Gastroesophageal sphincter (tissue), 4 donors: ENCODE measurements at places on chromosomes 1 and 21. TPM values are rescaled to one million over a fixed set of nuclear protein-coding genes. Genes with fewer than 3 reads are reported as not detected.
A peak's percentile ranks its signal among the peaks of the same experiment; 100 is the strongest.

The SLC1A7 gene
- total RNA-seq = 0.54 TPM

- ATAC-seq = peak; percentile 43
- H3K27me3 ChIP-seq = no peaks in the 10 kb centered on the region
- H3K27ac ChIP-seq = peak overlapping the region; percentile 50
- no peak overlapping the region for H3K4me3 ChIP-seq
- H3K4me1 ChIP-seq = peaks cover 41% of the 10 kb centered on the region
These were observed 52.1 kb downstream of the SLC35D1 start for GRCh38 chr1:67001682-67002425.

- no peak overlapping the region for H3K27ac ChIP-seq
- no peak overlapping the region for H3K4me3 ChIP-seq
- no peaks in the 10 kb centered on the region for H3K36me3 ChIP-seq
- no peaks in the 10 kb centered on the region for H3K27me3 ChIP-seq
- H3K4me1 ChIP-seq = no peaks in the 10 kb centered on the region
These were observed 28.6 kb downstream of the RNASEL start for GRCh38 chr1:182560392-182560984.

The RBM11 gene
- total RNA-seq = 1.4 TPM

The COL9A2 gene
- 7.2 TPM for total RNA-seq

The MSH4 gene
- total RNA-seq = 0.67 TPM

- no peak for ATAC-seq
- peaks cover 66% of the 10 kb centered on the region for H3K4me1 ChIP-seq
- peak overlapping the region; percentile 57 for H3K27ac ChIP-seq
These were observed 67.6 kb upstream of the EDEM3 start for GRCh38 chr1:184822267-184822666.

The PBX1 gene
- 75.8 TPM for total RNA-seq

- H3K4me1 ChIP-seq = no peaks in the 10 kb centered on the region
- no peak overlapping the region for H3K27ac ChIP-seq
- ATAC-seq = no peak
- no peaks in the 10 kb centered on the region for H3K36me3 ChIP-seq
These were observed 73.5 kb downstream of the KAZN start for GRCh38 chr1:14672005-14672404.

The KCNE2 gene
- total RNA-seq = 1.5 TPM

DNA sequence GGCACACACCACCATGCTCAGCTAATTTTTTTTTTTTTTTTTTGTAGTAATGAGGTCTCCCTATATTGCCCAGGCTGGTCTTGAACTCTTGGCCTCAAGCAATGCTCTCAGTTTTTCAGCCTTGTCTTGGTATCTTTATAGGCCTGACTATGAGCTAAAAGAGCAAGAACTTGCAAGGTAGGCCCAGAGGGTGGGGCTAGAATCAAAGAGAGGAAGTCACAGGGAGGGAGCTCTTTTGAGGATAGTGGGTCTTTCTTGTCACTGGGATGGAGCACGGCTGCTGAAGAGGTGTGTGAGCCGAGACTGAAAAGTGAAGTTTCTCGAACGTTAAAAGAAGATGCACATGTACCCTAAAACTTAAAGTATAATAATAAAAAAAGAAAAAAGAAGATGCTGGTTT is 260.0 kb upstream of the BEND5 start:
- no peak overlapping the region for H3K4me3 ChIP-seq
- H3K36me3 ChIP-seq = no peaks in the 10 kb centered on the region
- H3K27ac ChIP-seq = no peak overlapping the region

GRCh38 chr1:21783679-21784603 is 992 bp upstream of the USP48 start:
- peak overlapping the region; percentile 96 for H3K27ac ChIP-seq
- no peaks in the 10 kb centered on the region for H3K27me3 ChIP-seq
- ATAC-seq = peak; percentile 5
- no peaks in the 10 kb centered on the region for H3K36me3 ChIP-seq

- H3K27ac ChIP-seq = peak overlapping the region; percentile 77
- H3K4me1 ChIP-seq = no peaks in the 10 kb centered on the region
- no peak overlapping the region for H3K4me3 ChIP-seq
- ATAC-seq = peak; percentile 67
These were observed 60.7 kb upstream of the ITPKB start for GRCh38 chr1:226799634-226800281.

The COP1 gene
- total RNA-seq = 39.8 TPM

DNA sequence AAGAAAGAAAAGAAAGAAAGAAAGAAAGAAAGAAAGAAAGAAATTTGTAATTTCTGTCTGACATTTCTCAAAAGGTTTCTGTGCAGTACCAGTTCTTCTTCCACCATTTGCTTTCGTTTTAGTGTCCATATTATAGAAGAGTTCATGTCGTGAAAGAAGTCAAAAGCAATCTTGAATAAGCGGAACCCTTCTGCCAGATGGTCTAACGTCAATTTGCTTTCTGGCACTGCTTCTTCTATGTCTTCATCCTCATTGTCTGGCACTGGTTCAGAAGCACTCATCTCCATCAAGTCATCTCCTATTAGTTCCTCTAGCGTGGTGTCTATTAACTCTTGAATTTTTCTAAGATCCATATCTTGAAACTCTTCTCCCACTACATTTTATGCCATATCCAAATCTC is 170.0 kb upstream of the KCTD3 start:
- H3K4me3 ChIP-seq = no peak overlapping the region
- ATAC-seq = no peak
- H3K4me1 ChIP-seq = no peaks in the 10 kb centered on the region
- H3K27me3 ChIP-seq = no peaks in the 10 kb centered on the region
- H3K36me3 ChIP-seq = no peaks in the 10 kb centered on the region
- H3K27ac ChIP-seq = no peak overlapping the region

The CATSPERE gene
- total RNA-seq = 2.2 TPM

DNA sequence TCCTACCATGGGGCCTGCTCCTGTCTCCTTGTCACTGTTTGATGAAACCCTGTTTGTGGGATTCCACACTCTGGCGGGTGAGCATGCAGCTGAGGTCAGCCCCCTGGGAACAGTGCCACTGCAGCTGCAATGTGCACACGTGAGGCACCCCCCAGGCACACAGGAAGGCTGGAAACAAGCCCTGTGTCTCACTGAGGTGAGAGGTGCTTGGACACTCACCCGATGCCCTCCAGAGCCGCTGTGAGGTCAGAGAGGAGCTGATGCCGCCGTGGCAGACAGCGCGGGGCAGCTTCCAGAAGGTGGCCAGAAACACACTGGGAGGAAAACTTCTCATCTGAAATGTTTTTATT is 49.7 kb downstream of the SLX9 start:
- no peaks in the 10 kb centered on the region for H3K36me3 ChIP-seq
- H3K4me3 ChIP-seq = no peak overlapping the region
- ATAC-seq = peak; percentile 49
- H3K27me3 ChIP-seq = no peaks in the 10 kb centered on the region

- no peaks in the 10 kb centered on the region for H3K27me3 ChIP-seq
- H3K27ac ChIP-seq = peak overlapping the region; percentile 81
- no peaks in the 10 kb centered on the region for H3K36me3 ChIP-seq
These were observed 8.6 kb upstream of the RAB29 start for GRCh38 chr1:205783904-205784303.

The MTARC1 gene
- total RNA-seq = 8.1 TPM

DNA sequence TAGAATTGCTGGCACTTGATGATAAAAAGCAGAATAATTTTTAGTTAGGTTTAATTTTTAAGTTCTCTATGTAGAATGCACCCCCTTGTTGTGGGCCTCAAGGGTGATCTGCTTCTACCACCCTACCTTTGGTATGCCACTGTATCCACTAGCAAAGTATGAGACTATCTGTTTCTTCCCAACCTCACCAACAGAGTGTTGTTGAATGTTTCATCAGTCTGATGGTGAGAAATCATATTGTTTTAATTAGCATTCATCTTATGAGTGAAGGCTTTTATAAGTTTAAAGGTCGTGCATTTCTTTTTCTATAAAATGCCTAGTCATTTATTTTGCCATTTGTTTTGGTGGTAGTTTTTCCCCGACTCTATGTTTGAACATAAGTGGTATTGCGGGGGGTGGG is 141.0 kb downstream of the MAGI3 start:
- no peaks in the 10 kb centered on the region for H3K27me3 ChIP-seq
- H3K4me3 ChIP-seq = no peak overlapping the region
- H3K4me1 ChIP-seq = no peaks in the 10 kb centered on the region
- no peaks in the 10 kb centered on the region for H3K36me3 ChIP-seq

- H3K4me1 ChIP-seq = no peaks in the 10 kb centered on the region
- no peaks in the 10 kb centered on the region for H3K36me3 ChIP-seq
- peak; percentile 62 for ATAC-seq
These were observed at the start of gene SHCBP1L for GRCh38 chr1:182952677-182953444. SHCBP1L (minus strand) TSS chr1:182953166; CDS start chr1:182953133, 33 bp downstream.

DNA sequence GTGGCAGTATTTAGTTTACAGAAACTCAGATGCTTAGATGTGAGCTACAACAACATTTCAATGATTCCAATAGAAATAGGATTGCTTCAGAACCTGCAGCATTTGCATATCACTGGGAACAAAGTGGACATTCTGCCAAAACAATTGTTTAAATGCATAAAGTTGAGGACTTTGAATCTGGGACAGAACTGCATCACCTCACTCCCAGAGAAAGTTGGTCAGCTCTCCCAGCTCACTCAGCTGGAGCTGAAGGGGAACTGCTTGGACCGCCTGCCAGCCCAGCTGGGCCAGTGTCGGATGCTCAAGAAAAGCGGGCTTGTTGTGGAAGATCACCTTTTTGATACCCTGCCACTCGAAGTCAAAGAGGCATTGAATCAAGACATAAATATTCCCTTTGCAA is 59.7 kb upstream of the ZNF326 start:
- no peaks in the 10 kb centered on the region for H3K27me3 ChIP-seq
- H3K4me1 ChIP-seq = peaks cover 18% of the 10 kb centered on the region
- H3K36me3 ChIP-seq = no peaks in the 10 kb centered on the region
- H3K27ac ChIP-seq = no peak overlapping the region

- no peak overlapping the region for H3K27ac ChIP-seq
- H3K36me3 ChIP-seq = no peaks in the 10 kb centered on the region
- H3K4me3 ChIP-seq = no peak overlapping the region
These were observed 189.0 kb upstream of the FGGY start for GRCh38 chr1:59107916-59108315.

GRCh38 chr1:50989694-50990093 is 19.6 kb downstream of the CDKN2C start:
- no peaks in the 10 kb centered on the region for H3K27me3 ChIP-seq
- H3K4me1 ChIP-seq = peaks cover 7% of the 10 kb centered on the region
- no peak for ATAC-seq
- no peaks in the 10 kb centered on the region for H3K36me3 ChIP-seq
- H3K27ac ChIP-seq = no peak overlapping the region

GRCh38 chr1:9280015-9280860 is 12.5 kb upstream of the SPSB1 start:
- ATAC-seq = peak; percentile 87
- peaks cover 10% of the 10 kb centered on the region for H3K27me3 ChIP-seq

The PLA2G2F gene
- not detected for total RNA-seq
